GM13977 (cell line): ENCODE measurements at places on chromosomes 13 and 19.

GRCh38 chr19:27860309-27860934 is 1352.5 kb downstream of the UQCRFS1 start:
- DNase-seq, result no peak

- DNase-seq, result peak; percentile 91
These were observed at the start of gene FIZ1 for GRCh38 chr19:55599468-55599841. Gene FIZ1 (minus strand): TSS chr19:55599517. CDS start chr19:55597865, 1,652 bp downstream.

GRCh38 chr13:112074139-112074865 is 7.4 kb downstream of the SOX1 start:
- DNase-seq, result no peak

DNA sequence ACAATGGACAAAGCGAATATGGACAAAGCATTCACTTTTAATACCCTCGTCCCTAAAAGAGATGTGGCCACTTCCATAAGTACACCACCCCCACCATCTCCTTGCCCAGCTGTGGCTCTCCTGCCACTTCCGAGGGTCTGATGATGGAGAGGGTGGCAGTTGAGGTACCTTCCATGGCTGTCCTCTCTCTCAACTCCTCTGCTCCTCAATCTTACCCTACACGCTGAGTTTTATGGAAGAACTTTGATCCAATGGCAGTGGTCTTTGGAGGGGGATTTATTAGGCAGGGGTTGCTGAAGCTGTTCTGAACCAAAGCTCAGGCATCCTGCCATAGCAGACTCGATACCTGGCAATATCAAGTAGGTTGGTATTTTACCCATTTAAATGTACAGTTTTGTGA is 413.0 kb downstream of the TSHZ3 start:
- no peak for DNase-seq

DNA sequence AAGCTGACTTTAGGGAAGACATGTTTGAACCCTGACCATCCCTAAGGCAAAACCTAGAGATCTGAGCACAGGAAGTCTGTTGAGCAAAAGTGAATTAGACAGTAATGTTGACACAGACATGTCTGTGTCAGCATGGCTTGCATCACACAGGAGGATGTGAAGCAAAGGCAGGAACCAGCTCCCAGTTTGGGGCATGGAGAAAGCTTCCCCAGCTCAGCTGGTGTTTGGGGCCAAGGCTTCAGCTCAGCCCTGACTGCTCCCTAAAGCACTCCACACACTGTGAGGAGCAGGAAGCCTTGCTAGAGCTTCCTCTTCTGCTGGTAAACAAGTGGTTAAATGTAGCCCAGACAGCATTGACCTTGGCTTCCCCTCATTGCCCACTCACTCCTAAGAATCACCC is 153.8 kb upstream of the UBL3 start:
- DNase-seq, result no peak

DNA sequence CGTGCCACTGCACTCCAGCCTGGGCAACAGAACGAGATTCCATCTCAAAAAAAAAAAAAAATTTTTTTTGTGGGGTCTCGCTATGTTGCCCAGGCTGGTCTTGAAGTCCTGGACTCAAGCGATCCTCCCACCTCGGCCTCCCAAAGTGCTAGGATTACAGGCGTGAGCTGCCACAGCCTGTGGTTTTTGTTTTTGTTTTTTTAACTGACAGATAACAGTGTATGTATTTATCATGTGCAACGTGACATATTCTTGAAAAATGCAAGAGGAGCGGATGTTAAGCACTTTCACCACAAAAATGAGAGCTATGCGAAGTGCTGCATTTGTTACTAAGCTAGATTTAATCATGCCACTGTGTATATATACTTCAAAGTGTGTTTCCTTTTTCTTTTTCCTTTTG is 49.0 kb downstream of the ARHGEF18 start:
- DNase-seq, result no peak

GRCh38 chr13:40776681-40777165 is 5.7 kb upstream of the MRPS31 start:
- DNase-seq, result peak; percentile 37

GRCh38 chr19:42010245-42011126 is 16.5 kb upstream of the ATP1A3 start:
- DNase-seq, result no peak

GRCh38 chr19:8494158-8494557 is 8.3 kb downstream of the PRAM1 start:
- DNase-seq, result no peak

GRCh38 chr13:103007427-103007762 is 58.8 kb downstream of the SLC10A2 start:
- no peak for DNase-seq

- DNase-seq, result no peak
These were observed 470.3 kb downstream of the PCDH20 start for GRCh38 chr13:60945396-60945795.

DNA sequence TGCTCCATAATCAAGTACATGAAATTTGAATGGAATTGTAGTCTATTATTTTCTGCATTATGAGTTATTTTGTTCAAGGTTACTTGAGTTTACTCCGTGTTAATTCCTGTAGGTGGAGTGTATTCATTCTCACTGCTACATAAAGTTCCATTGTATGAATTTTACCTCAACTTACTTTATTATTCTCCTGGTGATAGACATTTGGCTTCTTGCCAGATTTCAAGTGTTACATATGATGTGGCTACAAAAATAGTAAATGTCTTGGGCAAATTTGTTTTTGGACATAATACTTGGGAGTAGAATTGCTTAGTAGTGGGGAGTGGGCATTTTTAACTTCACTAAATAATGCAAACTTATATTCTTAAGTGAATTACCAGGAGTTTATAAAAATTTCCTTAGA is 328.9 kb downstream of the SHISA2 start:
- no peak for DNase-seq

- no peak for DNase-seq
These were observed at the start of gene TMTC4 for GRCh38 chr13:100674572-100674871. Gene TMTC4 (minus strand): TSS chr13:100674795. CDS start chr13:100670362, 4,433 bp downstream.

GRCh38 chr19:57075801-57076492 is 43.8 kb upstream of the USP29 start:
- DNase-seq, result no peak

GRCh38 chr19:3014135-3014534 is 14.9 kb downstream of the TLE2 start:
- no peak for DNase-seq

DNA sequence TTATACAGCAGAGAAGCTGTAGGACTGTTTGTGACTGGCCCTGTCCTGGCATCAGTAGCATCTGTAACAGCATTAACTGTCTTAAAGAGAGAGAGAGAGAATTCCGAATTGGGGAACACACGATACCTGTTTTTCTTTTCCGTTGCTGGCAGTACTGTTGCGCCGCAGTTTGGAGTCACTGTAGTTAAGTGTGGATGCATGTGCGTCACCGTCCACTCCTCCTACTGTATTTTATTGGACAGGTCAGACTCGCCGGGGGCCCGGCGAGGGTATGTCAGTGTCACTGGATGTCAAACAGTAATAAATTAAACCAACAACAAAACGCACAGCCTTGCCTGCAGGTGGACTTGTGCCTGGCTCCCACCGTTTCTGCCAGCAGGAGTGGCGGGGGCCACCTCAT is 27.3 kb upstream of the LDLR start:
- no peak for DNase-seq

GRCh38 chr13:76000131-76000530 is 364.0 kb downstream of the LMO7 start:
- no peak for DNase-seq

DNA sequence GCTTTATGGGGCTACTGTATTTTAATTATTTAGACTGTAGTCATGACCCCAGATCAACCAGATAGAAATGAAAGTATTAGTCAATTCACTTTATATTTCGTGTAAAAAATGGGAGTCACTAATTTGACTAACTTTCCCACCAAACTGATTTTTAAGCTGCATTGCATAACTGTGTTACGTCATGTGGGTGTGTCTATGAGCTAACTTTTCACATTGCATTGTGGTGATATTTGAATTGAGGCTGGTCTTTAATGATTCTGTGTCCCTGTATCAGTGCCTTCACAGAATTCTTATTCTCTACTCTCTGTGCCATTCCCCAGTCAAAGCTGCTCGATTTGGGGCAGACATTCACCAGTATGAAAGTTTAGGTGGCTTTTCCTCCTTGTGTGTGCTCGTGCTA is 172.7 kb upstream of the MAB21L1 start:
- DNase-seq, result no peak

- DNase-seq, result peak; percentile 85
These were observed 2.5 kb upstream of the LHB start for GRCh38 chr19:49019242-49019932.

DNA sequence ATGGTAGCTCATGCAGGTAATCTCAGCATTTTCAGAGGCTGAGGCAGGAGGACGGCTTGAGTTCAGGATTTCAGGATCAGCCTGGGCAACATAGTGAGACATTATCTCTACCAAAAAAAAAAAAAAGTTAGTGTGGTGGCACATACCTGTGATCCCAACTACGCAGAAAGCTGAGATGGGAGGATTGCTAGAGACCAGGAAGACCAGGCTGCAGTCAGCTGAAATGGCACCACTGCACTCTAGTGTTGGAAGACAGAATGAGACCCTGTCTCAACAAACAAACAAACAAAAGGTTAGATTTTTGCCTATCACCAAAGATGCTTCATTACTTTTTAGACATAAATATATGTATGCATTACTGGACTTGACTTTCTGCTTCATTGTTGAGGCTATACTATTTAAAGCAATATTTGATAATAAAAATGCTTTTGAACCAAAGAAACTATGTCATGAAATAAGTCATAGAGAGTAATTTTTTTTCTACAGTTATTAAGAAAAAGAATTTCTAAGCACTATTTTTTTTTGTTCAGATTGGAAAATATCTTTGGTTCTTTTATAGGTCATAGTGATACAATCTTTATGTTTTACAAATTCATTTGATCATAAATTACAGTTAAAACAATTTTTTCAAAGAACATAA is 1180.1 kb upstream of the ATXN8OS start:
- DNase-seq, result no peak

DNA sequence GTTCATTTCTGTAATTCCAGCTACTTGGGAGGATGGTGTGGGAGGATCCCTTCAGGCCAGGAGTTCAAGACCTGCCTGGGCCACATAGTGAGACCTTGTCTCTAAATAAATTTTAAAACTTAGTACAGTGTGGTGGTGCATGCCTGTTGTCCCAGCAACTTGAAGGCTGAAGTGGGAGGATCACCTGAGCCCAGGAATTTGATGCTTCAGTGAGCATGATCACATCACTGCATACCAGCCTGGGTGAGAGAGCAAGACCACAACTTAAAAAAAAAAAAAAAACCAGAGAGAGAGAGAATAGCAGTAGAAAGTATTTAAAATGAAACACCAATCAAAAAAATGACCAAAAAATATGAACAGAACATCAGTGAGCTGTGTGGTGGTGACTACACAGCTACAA is 7.1 kb upstream of the ZNF823 start:
- DNase-seq, result no peak

DNA sequence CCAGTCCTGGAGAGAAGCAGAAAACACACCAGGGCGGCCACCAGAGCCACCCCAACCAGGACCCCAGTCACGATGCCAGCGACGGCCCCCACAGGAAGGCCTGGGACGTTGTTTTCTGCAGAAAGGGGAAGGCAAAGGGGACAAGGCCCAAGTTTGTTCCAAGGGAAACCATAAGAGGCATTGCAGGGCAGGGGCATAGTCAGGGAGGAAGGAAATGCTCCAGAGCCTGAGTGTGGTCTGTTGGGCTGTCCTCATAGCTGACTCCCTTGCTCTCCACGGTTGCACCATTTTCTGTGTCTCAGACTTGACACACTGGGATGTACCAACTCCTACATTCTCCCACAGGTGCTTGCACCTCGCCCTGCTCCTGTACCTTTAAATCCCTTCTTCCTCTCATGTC is 5.2 kb downstream of the CEACAM4 start:
- no peak for DNase-seq

- no peak for DNase-seq
These were observed 2.1 kb downstream of the TRIM13 start for GRCh38 chr13:49998714-49999624.
